ENCODE measurements at places on chromosomes 7 and 10. TPM values are rescaled to one million over a fixed set of nuclear protein-coding genes. Genes with fewer than 3 reads are reported as not detected.

GRCh38 chr7:141500608-141501007, 50.6 kb upstream of the AGK start:
- H3K36me3 ChIP-seq = no peaks in the 10 kb centered on the region
- H3K27me3 ChIP-seq = no peaks in the 10 kb centered on the region
- H3K4me3 ChIP-seq = no peak overlapping the region
- DNase-seq = no peak
- H3K27ac ChIP-seq = no peak overlapping the region

- H3K4me3 ChIP-seq = no peak overlapping the region
- no peaks in the 10 kb centered on the region for H3K27me3 ChIP-seq
- H3K27ac ChIP-seq = no peak overlapping the region
- no peaks in the 10 kb centered on the region for H3K36me3 ChIP-seq
Measured at GRCh38 chr10:35452171-35452570, 115.9 kb downstream of the CCNY start.

DNA sequence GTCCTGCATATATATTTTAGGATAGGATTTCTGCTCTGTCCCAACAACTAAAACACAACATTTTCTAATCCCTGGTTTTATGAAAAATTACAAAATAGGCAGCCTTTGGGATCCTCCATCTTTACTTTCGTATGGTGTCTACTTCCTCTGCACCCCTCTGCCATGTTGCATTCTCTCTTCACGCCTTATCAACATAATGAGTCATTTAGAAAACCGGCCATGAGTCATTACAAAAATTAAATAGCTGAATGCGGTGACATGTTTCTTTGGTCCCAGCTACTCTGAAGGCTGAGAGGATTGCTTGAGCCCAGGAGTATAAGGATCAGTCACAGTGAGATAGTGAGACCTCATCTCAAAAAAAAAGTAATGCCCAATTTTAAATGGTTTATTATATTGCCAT, 148.1 kb upstream of the CELF2 start:
- H3K27ac ChIP-seq = no peak overlapping the region
- no peaks in the 10 kb centered on the region for H3K27me3 ChIP-seq
- DNase-seq = no peak
- H3K36me3 ChIP-seq = no peaks in the 10 kb centered on the region
- no peak overlapping the region for H3K4me3 ChIP-seq

GRCh38 chr10:77905086-77905748, 21.3 kb downstream of the DLG5 start:
- no peaks in the 10 kb centered on the region for H3K36me3 ChIP-seq
- no peaks in the 10 kb centered on the region for H3K4me1 ChIP-seq
- DNase-seq = no peak
- H3K4me3 ChIP-seq = no peak overlapping the region
- no peaks in the 10 kb centered on the region for H3K27me3 ChIP-seq

DNA sequence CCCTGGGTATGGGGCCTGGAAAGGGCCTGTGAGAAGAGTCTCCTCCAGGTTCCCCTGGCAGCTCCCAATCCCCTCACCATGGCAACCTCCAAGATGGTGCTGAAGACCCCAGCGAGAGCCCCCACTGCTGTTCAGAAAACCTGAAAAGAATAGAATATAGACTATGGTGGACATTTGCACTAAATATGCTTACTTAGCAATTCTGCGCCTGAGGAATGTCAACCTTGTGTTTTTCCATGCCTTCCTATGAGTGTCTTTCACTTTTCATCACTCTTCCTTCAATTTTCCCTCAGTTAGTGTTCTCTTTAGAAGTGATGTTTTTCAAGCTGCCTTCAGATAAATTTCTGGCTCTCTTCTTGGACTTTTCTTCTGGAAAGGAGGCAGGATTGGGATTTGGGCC, 589.2 kb downstream of the LRMDA start:
- H3K36me3 ChIP-seq = no peaks in the 10 kb centered on the region
- H3K4me1 ChIP-seq = no peaks in the 10 kb centered on the region
- H3K27ac ChIP-seq = no peak overlapping the region
- no peaks in the 10 kb centered on the region for H3K27me3 ChIP-seq
- DNase-seq = no peak
- no peak overlapping the region for H3K4me3 ChIP-seq

DNA sequence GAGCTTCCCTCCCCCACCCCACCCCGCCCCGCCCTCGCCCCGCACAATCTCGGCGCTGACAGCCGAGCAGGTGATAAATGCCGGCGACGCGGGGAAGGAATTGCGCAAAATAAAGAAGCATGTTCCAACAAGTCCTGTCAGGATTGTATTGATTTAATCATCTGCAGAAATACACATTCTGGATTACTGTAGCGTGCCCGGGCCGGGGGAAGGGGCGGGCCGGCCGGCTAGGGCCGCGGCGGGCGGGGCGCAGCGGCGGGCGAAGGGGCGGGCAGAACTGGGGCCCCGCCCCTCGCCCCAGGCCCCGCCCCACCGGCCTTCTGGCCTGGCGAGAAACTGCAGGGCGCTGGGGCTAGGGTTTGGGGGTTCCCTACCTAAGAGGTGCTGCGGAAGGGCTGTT, 88.9 kb upstream of the PAX2 start:
- H3K36me3 ChIP-seq = no peaks in the 10 kb centered on the region
- peak; percentile 83 for DNase-seq
- no peak overlapping the region for H3K27ac ChIP-seq
- H3K4me1 ChIP-seq = no peaks in the 10 kb centered on the region

- H3K4me3 ChIP-seq = no peak overlapping the region
- DNase-seq = no peak
- no peaks in the 10 kb centered on the region for H3K4me1 ChIP-seq
- H3K27ac ChIP-seq = no peak overlapping the region
Measured at GRCh38 chr10:82628373-82628772, 753.4 kb downstream of the NRG3 start.

DNA sequence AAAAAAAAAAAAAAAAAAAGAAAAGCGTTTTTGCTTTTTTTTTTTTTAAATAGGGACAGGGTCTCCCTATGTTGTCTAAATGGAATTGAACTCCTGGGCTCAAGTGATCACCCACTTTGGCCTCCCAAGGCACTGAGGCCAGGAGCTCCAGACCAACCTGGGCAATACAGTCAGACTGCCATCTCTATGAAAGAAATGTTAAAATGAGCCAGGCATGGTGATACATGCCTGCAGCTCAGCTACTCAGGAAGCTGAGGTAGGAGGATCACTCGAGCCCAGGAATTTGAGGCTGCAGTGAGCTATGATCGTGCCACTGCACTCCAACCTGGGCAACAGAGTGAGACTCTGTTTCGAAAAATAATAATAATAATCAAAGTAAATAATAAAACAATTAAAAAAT, 16.5 kb upstream of the LMTK2 start:
- H3K27me3 ChIP-seq = no peaks in the 10 kb centered on the region
- H3K36me3 ChIP-seq = no peaks in the 10 kb centered on the region
- no peak overlapping the region for H3K4me3 ChIP-seq

DNA sequence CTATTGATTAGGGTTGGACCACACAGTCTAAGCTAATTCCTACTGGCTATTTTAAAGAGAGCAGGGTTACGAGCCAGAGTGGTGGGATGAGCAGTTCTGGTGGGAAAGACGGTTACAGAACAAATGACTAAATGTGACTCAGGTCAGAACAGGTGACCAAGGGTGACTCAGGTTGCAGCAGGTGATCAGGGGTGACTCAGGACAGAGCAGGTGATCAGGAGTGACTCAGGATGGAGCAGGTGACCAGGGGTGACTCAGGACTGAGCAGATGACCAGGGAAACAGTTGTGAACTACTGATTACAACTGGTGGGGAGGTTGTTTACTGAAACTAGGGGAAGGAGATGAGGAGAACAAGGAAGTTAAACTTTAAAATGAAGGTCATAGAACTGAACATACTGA, 366.3 kb downstream of the ABCA13 start:
- no peak for DNase-seq
- no peak overlapping the region for H3K27ac ChIP-seq
- H3K4me3 ChIP-seq = no peak overlapping the region
- no peaks in the 10 kb centered on the region for H3K36me3 ChIP-seq
- no peaks in the 10 kb centered on the region for H3K4me1 ChIP-seq

DNA sequence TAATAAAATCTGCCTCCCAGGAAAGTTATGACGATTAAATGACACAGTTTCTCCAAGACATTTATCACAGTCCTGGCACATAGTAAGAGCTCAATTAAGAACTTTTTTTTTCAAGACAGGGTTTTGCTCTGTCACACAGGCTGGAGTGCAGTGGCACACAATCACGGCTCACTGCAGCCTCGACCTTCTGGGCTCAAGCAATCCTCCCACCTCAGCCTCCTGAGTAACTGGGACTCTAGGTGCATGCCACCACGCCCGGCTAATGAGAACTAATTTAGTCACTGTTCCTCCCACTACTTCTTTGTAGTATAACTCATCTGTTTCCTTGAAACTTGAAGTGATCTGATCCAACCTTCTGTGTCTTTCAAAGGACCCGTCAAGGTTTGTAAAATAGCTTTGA, 42.2 kb upstream of the MXI1 start:
- peaks cover 5% of the 10 kb centered on the region for H3K27me3 ChIP-seq
- H3K27ac ChIP-seq = no peak overlapping the region
- DNase-seq = no peak
- no peaks in the 10 kb centered on the region for H3K36me3 ChIP-seq
- no peak overlapping the region for H3K4me3 ChIP-seq

- H3K36me3 ChIP-seq = no peaks in the 10 kb centered on the region
- no peak overlapping the region for H3K27ac ChIP-seq
- no peaks in the 10 kb centered on the region for H3K27me3 ChIP-seq
- DNase-seq = no peak
- H3K4me1 ChIP-seq = no peaks in the 10 kb centered on the region
Measured at GRCh38 chr10:108801775-108802517, 1121.4 kb downstream of the XPNPEP1 start.

DNA sequence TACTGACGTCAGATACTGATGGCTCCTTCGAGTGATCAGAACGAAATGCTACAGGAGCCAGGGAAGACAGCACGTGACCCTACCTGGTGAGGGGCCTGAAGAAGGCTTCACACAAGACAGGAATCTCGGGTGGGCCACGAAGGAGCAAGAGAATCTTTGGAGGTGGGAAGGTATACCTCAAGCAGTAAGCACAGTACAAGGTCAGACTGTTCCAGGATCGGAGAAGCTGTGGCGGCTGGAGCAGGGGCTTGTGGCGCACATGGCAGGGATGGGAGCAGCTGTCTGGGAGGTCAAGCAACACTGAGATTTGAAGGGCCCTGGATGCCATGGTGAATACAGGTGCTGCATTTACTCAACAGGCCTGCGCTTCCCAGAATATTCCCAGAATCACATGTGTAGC, 45.4 kb downstream of the C10orf143 start:
- no peak for DNase-seq
- no peaks in the 10 kb centered on the region for H3K4me1 ChIP-seq
- no peaks in the 10 kb centered on the region for H3K36me3 ChIP-seq

- no peak for DNase-seq
- no peak overlapping the region for H3K27ac ChIP-seq
- H3K4me3 ChIP-seq = no peak overlapping the region
- H3K4me1 ChIP-seq = peaks cover 3% of the 10 kb centered on the region
Measured at GRCh38 chr10:76205361-76205760, 773.9 kb downstream of the LRMDA start.

DNA sequence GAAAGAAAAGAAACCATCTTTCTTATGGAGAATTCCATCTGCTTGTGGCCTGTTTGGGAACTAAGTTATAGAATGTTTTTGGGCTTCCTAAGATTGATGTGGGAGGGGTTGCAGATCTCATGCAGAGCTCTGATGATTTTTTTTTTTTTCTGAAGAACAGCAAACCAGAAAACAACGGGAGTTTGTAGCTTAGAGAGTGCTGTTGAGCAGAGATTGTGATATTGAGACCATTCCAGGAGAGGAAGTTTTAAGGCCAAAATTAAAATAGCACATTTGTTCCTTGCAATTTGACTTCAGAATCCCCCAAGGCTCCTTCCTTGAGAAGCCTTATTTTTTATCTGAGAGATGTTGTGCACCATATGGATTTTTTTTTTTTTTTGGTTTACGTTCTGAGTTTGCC, 159.5 kb upstream of the NRP1 start:
- H3K4me3 ChIP-seq = no peak overlapping the region
- H3K36me3 ChIP-seq = no peaks in the 10 kb centered on the region
- H3K4me1 ChIP-seq = peaks cover 4% of the 10 kb centered on the region
- no peak overlapping the region for H3K27ac ChIP-seq
- H3K27me3 ChIP-seq = no peaks in the 10 kb centered on the region

DNA sequence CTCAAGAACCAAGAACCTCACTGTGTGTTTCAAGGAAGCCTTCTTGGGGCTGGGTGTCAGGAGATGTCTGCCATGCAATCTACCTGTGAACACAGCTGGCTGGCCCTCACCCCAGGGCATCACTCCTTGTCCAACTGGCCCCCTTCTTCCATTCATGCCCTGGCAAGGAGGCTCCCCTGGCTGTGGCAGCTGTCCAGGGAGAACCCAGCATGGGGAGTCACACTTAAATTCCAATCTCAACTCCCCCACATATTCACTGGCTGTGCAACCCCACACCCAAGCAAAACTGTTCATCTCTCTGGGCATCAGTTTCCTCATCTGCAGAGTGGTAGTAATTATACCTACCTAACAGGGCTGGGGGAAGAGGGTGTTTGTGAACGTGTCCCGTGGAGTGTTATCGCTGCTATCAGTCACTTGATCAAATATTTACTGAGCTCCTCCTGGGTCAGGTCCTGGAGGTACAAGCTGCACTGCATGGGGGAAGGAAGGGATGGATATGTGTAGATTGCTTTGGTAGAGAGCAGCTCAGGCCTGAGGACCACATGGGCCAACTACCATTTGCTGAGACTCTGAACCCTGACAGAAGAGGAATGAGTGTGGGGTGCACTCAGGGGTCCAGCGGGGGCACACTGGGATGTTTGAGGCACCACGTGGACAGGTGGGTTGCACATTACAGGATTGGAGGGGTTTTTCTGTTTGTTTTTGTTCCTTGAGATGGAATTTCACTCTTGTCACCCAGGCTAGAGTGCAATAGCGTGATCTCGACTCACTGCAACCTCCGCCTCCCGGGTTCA, 2.1 kb upstream of the GPRIN2 start:
- no peak overlapping the region for H3K27ac ChIP-seq
- H3K4me3 ChIP-seq = no peak overlapping the region
- no peaks in the 10 kb centered on the region for H3K27me3 ChIP-seq
- no peaks in the 10 kb centered on the region for H3K36me3 ChIP-seq
- DNase-seq = no peak

- H3K36me3 ChIP-seq = no peaks in the 10 kb centered on the region
- H3K27ac ChIP-seq = no peak overlapping the region
- H3K4me1 ChIP-seq = no peaks in the 10 kb centered on the region
- no peak overlapping the region for H3K4me3 ChIP-seq
- DNase-seq = no peak
Measured at GRCh38 chr10:106106114-106106513, 1058.4 kb downstream of the SORCS1 start.

The ZNF425 gene
- 2.5 TPM for total RNA-seq

The TMEM273 gene
- 16.8 TPM for total RNA-seq

The ZP3 gene
- 17.5 TPM for total RNA-seq

The AKR1E2 gene
- total RNA-seq = 5.8 TPM

The CTAGE15 gene
- total RNA-seq = 2.2 TPM

The SORCS1 gene
- total RNA-seq = 0.76 TPM

The SLC26A5 gene
- 1.2 TPM for total RNA-seq

The ITPRID1 gene
- not detected for total RNA-seq
